ENCODE measurements at places on chromosomes 12 and 14.
A peak's percentile ranks its signal among the peaks of the same experiment; 100 is the strongest.

DNA sequence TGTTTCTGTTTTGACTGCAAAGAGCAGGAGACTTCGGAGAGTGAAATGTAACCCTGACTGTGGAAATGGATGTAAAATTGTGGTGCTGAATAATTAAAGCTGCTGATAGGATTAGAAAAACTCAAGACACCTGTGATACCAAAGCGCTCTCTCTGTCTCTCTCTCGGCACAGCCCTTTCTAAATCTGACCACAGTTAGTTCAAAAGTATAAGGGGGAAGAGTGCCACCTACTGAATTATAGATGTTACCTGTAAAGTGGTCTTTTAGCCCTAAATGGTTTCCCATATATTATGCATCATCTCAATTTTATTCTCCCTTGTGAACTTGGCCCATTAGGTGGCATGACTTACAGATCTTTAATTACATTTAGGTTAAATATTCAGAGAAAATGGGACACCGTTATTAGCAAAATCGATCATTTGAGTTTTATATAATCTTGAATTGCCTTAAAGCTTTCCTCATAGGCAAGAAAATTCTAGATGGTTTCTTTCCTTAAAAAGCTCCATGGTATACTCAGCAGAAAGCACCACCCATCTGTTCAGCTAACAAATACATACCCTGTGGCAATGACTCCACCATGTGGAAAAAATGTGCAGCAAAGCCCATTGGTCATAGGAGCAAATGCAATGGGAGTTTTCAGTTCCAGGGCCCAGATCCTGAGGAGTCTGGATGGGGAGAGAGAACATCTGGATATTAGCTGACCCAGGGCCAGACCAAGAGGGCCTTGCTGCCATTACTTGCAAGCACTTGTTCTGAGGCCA lies 18.1 kb downstream of the RFC5 start:
- DNase-seq = no peak

- no peak for DNase-seq
These were observed 951 bp upstream of the CHST11 start for GRCh38 chr12:104455578-104456416.

DNA sequence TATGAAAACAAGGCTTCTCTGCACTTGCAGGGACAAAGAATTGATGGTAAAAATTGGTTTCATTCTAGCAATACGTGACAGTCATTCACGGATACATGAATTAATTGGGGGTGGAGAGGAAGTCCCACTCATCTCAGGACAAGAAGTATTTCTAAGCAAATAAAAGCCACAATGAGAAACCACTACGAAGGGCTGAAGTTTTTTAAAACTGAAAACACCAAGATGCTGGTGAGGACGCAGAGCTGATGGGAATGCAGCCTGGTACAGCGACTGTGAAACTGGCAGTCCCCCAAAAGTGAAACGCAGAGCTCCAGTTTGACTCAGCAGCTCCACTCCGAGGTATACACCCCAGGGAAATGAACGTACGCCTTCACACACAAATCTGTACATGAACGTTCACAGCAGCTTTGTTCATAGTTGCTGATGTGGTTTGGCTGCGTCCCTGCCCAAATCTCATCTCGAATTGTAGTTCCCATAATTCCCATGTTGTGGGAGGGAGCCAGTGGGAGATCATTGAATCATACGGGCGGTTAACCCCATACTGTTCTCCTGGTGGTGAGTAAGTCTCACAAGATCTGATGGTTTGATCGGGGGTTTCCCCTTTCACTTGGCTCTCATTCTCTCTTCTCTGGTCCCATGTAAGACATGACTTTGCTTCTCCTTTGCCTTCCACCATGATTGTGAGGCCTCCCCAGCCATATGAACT lies 89.0 kb downstream of the SCARB1 start:
- DNase-seq = peak; percentile 25

DNA sequence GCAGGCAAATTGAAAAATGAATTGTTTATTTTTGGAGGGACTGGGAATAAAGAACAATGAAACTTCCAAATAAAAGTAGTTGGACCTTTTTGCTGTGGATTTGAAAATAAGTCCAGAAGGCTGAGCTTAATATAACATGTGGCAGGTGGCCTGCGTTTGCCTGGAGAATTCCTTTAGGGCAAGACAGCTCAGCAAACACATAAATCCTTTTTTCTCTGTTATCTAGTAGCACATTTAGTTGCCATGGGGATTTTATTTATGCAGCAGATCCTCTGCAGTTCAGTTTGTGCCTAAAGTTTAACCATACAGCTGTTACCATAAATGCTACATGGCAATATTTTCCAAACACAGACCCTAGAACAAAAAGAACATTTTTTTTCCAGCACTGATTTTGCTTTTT lies 180.0 kb downstream of the NPAS3 start:
- no peak for DNase-seq
